ENCODE measurements at places on chromosomes 3 and 15.

GRCh38 chr15:86645925-86646500, 566.3 kb downstream of the AGBL1 start:
- no peak for DNase-seq

DNA sequence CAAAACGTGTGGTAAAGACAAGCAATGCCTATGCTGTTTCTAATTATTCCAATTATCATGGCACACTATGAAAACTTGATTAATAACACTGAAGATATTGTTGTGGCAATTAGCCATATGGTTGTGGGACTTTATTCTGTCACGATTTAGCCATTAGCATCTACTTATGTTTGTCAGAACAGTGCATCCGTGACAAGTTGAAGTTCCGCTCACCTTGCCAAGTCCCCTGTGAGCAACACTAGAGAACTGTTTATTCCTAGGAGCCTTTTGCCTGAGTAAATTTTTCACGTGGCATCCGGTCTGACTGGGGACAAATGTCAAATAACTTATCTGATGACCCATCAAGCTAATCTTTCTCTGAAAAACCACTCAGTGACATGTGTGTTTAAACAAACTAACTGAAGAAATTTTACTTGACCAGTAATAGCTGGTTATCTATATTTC, 403.3 kb downstream of the TBC1D5 start:
- no peak for DNase-seq

DNA sequence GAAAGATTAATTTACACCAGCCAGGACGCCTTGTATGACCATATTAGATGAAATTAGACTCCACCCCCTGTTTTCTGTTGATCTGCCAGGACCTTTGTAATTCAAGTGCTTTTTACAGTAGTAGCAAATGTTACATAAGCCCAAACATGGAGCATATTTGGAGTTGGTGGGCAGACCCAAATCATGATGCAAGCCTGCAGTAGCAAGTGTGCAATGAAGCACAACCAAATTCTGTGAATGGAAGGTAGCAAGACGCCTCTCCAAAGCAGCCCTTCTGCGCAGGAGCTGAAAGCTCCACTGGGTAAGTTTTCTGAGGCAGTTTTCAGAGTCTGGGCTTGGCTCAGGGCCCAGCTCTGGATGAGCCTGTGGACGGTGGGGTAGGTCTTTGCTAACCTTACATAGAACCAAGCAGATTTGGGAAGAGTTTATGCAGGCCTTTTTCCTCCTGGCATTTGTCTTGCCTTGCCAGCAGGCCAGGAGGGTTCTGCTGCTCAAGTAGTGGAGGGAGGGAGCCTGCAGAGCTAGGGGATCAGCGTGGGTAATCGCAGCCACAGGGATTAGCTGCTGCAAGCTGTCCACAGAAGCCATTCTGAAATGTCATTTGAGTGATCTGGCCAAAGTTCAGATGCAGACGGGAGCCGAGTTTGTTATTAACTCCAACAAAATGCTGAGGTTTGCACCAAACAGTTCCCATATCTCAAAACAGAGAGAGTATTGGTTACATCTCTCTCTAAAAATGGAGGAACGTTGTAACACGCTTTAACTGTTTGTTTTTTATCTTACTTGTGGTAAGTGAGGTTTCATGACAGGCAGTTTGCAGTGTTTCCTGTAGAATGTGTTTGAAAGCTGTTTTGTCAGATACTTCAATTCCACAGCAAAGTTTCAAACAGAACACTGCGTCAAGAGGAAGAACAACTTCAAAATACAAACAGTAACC, 55.4 kb downstream of the PSMD6 start:
- DNase-seq = peak; percentile 69

DNA sequence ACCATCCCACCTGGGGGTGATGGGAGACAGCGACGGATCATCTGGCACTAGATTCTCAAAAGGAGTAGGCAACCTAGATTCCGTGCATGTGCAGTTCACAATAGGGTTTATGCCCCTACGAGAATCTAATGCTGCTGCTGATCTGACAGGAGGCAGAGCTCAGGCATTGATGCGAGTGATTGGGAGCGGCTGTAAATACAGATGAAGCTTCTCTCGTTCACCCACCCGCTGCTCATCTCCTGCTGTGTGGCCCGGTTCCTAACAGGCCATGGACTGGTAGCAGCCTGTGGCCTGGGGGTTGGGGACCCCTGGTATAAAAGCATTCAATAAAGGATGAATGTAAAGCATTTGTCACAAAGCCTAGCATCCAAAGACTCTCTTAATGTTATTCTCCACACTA, 126.8 kb downstream of the FRMD4B start:
- DNase-seq = no peak

GRCh38 chr15:32099956-32100684, 69.8 kb downstream of the CHRNA7 start:
- no peak for DNase-seq

DNA sequence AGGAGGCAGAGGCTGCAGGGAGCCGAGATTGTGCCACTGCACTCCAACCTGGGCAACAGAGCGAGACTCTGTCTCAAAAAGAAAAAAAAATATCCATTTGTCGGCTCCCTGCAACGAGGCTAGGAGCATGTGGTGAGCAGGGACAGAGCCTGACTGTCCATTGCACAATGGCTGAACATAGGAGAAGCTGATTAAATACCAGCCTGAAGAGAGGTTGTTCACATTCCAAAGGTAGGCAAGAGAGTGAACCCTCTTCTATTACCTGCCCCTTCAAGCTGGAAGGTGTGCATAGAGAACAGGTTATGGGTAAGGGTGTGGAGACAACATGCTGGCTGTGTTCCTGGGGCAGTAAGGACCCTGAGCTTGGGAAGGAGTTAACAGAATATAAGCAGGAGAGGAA, 78.7 kb downstream of the DAPK2 start:
- DNase-seq = no peak

DNA sequence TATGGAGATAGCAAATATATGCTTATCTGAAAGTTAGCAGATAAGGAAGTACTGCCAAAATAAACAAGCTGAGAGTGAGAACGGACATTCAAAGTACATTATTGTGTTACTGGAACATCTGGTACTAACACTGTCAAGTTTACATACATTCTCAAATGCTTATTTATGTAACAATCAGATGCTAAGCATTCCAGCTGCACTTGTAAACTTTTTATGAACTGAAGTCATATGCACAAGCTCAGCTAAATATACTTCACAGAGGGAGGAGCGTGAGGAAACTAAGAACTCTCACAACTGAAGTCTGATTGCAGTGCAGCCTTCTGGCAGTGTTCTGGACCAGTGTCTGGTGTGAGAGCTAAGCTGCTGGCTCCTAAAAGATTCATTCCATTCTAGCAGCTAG, 223.7 kb upstream of the NANOGP8 start:
- no peak for DNase-seq

- no peak for DNase-seq
Measured at GRCh38 chr15:62119227-62119864, 45.7 kb downstream of the C2CD4B start.

DNA sequence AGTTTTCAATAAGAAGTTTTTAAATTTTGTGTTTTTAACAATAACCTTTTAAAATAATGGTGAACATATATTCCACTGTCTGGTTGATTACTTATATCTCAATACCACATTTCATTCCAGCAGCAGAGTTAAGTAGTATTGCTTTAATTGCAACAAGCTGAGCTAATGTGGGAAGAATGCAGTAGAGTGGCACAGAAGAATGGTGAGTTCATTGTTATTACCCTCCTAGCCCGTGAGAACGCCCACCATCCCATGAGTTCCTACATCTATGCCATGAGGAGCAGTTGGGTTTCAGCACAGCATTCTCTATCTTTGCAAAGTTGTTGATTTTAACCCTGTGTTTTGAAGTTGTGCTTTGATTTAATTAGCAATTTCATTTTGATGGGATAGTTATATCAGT, 17.8 kb upstream of the NR2E3 start:
- no peak for DNase-seq

GRCh38 chr3:64163755-64164148, 61.5 kb downstream of the PRICKLE2 start:
- DNase-seq = no peak

- no peak for DNase-seq
Measured at GRCh38 chr15:56208185-56208584, 35.5 kb downstream of the RFX7 start.

DNA sequence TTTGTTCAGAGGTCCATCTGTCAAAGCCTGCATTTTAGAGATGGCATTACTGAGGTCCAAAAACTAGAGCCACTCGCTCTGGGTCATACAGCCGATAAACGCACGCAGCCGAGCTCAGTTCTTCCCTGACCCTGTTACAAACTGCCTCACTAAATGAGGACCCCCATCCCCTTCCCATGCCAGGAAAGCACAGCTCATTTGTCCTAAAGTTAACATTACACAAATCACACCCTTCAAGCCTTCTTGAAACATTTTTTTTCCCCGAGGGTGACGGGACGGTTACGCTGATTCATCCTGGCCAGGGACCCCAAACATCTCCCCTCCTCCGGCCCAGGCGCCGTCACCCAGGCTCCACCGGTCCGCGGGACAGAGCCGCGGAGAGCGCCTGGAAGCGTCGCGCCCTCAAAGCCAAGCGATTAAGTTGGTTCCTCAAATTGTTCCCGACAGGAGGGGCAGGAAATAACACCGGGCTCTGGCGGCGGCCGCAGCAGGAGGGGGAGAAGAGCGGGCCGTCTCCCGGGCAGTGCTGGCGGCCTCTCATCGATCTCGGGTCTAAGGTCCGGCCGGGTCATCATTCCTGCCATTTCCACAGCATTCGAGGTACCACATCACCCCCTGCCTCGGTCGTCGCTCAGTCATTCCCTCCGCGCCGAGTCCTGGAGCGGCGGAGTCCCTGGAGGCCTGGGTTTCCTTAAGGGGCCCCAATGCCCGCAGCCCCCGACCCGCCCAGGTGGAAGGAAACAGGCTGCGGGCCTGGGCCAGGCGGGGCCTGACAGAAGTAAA, 619 bp upstream of the CMTM8 start:
- DNase-seq = peak; percentile 46

DNA sequence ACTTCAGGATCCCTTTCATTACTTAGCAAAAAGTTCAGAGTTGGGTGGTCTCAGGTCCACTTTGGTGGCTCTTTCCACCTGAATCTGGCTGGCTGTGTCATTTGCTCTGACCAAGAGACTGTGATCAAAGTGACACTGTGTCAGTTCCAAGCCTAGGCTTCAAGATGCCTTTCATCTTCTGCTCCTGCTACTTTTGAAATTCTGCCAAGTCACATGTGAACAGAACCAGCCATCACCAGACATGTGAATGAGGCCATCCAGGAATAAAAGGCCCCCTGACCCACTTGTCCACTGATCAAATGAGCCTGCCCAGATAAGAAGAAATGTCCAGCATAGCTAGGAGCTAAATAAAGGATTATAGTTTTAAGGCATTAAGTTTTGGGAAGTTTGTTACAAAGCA, 132.2 kb downstream of the OSBPL10 start:
- no peak for DNase-seq

DNA sequence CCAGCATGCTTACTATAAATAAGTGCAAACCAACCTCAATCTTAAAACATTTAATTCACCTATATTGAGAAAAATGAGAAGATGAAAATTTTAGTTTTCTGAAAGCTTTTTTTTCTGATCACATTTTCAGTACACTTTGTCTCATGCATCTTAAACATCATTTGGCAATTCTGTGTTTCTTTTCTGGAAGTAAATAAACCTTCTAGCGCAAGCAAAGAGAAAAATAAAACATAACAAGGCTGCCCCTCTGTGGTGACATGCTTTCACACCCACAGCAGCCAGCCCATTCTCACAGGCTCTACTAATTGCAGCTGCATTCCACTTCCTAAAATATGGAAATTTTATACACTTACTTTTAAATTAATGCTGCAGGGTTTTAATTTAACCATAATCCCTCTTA, 90.1 kb downstream of the NEK10 start:
- DNase-seq = no peak

DNA sequence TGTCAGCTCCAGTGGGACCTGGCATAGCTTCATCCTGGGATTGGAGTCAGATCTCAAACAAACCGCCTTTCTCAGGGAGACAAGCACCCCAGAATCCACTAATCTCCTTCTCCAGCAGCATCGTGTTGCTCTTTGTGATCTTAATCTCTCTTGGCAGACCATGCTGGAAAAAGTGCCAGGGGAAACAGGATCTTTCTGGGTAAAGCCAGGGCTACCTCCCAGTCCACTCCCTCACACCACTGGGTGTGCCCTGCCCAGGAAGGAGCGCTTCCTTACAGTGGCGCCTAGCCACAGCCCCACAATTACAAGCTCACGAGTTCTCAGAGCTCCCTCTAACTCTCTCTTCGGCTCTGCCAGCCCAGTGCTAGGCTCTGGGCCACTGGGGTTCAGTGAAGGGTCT, 32.2 kb downstream of the RPLP1 start:
- no peak for DNase-seq

DNA sequence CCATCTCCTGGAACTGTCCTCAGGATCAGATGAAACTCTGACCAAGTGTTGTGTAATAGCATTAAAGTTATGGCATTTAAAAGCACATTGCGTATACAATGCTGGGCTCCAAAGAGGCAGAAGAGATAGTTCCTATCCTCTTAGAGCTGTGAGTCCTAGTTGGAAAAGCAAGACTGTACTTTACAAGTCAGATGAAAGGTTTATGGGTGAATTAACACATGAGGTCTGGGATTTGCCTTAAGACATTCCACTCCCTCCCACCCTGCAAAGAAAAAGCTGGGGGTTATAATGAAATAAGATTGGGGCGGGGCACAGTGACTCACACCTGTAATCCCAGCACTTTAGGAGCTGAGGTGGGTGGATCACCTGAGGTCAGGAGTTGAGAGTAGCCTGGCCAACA, 35.6 kb downstream of the SNAPC5 start:
- no peak for DNase-seq

DNA sequence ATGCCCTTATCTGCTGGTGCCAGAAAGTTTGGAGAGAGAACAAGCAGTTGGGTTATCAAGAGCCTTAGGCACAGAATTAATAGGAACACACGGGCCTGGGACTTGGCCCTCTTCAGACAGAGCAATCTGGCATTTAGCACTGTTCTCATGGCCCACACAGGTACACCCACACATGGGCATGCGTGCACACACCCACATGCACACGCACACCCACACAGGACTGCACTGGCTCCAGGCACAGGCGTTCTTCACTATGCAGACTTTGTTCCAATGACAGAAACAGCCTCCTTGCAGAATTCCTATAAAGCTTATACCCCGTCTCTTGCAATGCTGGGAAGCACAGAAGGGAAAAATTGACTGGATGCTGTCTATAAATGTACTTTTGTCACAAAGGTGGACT, 36.3 kb downstream of the TMEM44 start:
- DNase-seq = no peak

GRCh38 chr3:193640165-193640715, 47.2 kb downstream of the OPA1 start:
- DNase-seq = no peak

DNA sequence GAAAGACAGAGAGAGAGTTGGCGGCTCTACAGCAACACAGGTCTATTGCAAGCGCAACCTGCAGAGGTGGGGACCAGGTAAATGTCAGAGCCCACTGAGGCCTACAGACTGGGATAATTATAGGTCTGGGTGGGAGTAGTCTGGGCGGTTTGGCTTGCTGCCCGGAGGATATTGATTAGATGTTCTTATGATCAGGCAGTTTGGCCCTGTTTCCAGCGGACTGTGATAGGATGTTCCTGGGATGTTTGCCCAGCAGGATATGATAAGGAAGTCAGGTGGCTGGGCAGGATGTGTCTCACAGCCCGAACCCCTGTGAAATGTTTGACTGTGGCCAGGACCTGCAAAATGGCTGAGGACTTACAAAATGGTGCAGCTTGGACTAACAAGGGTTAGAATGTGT, 364.9 kb downstream of the NAALADL2 start:
- no peak for DNase-seq

GRCh38 chr15:57728436-57728835, 21.9 kb downstream of the POLR2M start:
- no peak for DNase-seq

- DNase-seq = no peak
Measured at GRCh38 chr15:36653851-36654250, 74.4 kb downstream of the CDIN1 start.

- DNase-seq = no peak
Measured at GRCh38 chr15:36371509-36371908, 207.9 kb upstream of the CDIN1 start.
